ENCODE measurements at places on chromosomes 7 and 10.

DNA sequence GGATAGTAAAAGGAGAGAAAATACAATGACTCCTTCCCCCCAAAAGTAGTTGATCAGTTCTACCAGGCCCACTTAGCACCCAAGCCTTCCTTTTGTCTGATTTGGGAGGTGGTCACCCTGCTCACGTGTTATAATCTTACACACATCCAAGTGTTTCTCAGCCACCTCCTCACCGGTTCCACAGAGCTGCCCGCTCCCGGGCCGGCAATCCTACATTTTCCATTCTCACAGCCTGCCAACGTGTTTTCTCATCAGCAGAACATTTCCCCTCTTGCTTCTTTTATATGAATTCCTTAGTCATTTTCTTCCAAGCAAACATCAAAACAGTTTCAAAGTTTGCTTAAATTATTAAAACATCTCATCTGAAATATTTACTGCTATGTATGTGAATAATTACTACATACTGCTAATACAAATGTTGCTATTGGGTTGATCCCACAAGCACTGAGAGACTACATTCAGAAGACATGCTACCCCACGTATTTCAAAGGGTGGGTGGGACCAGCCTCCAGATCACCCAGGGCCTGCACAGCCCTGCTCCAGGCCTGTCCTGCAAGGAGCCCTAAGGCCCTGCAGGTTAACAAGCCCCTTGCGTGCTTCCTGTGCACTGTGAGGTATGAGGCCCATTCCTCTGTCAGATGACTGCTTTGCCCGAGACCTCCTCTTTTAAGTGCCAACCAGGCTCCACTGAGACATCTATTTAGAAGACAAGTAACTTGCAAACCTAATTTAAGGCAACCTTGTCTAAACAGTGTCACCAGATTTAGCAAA, 75.3 kb downstream of the GRB10 start:
- DNase-seq = no peak

- DNase-seq = no peak
Observed at GRCh38 chr7:14858410-14858809, 44.1 kb downstream of the DGKB start.

- no peak for DNase-seq
Observed at GRCh38 chr10:46254467-46254866, 32.3 kb upstream of the ANTXRL start.

- peak; percentile 14 for DNase-seq
Observed at GRCh38 chr7:143042159-143042789, 9.9 kb upstream of the OR6V1 start.

DNA sequence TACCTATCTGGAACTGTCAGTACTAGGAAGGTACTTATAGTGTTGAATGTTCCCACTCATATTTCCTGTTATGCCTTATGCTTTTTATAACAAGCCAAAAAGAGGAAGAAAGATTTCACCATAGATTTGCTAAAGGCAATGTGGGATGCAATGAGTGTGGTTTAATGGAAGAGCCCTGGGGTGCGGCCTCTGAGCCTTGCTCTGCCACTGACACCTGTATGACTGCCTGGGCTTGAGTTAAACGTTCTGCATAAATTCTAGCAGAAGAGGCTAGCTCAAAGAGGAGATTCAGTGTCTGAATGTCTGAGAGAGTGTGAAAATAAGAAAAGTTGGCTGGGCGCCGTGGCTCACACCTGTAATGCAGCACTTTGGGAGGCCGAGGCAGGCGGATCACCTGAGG, 143.8 kb downstream of the TPST1 start:
- no peak for DNase-seq

GRCh38 chr10:86958901-86959736, 720 bp downstream of the SNCG start:
- DNase-seq = no peak

- no peak for DNase-seq
Observed at GRCh38 chr10:81820418-81820817, 54.6 kb upstream of the NRG3 start.

GRCh38 chr10:32379950-32380551, 33.1 kb upstream of the EPC1 start:
- no peak for DNase-seq

GRCh38 chr10:3836222-3836820, 51.3 kb upstream of the KLF6 start:
- DNase-seq = no peak

GRCh38 chr10:13831711-13832141, 245.0 kb downstream of the PRPF18 start:
- no peak for DNase-seq

DNA sequence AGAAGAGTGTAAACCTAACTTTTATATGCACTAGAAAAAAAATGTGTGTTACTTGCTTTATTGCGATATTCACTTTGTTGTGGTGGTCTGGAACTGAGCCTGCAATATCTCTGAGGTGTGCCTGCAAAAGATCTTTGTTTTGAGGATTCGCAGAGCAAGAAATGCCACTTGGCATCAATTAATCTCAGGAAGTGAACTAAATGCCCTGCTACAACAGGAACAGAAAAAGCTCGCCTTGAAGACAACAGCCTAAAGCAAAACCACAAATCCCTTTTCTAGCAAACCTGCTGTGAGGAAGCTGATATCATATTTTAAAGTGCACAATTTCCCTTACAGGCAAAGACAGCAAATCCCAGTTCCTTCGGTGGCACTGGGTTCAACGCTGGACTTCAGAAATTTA, 675.8 kb downstream of the KCNMA1 start:
- DNase-seq = no peak

DNA sequence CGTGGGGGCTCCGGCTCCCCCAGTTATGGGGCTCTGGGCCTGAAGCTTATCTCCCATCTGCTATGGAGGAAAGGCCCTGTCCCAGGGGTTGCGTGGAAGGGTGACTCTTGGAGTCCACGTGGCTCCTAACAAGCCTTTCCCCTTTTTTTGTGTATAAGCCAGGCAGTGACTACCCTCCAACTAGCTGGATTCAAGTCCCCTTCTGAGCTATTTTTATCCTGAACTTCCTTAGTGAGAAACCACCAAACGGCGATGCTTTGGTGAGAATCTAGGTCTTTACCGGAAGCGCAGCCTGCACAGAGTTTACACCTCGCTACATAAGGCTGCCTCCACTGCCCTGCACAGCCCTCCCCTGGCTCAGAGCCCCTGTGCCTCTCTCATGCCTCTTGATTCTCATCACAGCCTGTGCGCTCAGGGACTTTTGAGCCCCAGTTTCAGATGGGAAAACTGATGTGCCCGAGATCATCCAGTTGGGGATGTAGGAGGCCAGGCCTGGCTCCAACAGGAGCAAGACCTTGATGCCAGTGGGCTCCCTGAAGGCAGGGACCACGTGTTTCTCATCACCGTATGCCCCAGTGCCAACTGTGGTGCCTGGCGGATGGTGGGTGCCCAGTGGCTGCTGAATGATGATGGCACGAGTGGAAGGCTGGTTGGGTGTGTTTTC, 102.3 kb upstream of the PPIF start:
- peak; percentile 49 for DNase-seq

DNA sequence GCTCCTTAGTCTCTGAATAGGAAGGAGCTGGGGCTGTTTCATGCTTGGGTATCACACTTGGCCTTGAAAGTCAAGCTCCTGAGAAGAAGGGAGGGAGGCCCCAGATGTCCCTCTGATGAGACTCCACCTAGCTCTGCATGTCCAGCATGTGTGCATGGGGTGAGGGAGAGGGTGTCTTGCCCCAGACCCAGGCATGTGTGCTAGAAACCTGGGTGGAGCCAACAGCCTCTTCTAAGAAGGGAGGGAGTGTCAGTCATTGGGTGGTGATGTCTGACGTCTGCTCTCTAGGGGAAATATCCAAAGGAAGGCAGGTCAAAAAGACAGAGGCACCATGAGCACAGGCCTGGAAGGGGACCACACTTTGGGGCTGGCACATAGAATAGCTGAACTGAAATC, 159.0 kb downstream of the CDH23 start:
- no peak for DNase-seq

GRCh38 chr7:123682690-123683089, 27.0 kb downstream of the LMOD2 start:
- peak; percentile 68 for DNase-seq

- DNase-seq = no peak
Observed at GRCh38 chr10:116408719-116409118, 18.9 kb upstream of the PNLIPRP3 start.

GRCh38 chr10:62688971-62689700, 115.4 kb upstream of the ADO start:
- DNase-seq = no peak

DNA sequence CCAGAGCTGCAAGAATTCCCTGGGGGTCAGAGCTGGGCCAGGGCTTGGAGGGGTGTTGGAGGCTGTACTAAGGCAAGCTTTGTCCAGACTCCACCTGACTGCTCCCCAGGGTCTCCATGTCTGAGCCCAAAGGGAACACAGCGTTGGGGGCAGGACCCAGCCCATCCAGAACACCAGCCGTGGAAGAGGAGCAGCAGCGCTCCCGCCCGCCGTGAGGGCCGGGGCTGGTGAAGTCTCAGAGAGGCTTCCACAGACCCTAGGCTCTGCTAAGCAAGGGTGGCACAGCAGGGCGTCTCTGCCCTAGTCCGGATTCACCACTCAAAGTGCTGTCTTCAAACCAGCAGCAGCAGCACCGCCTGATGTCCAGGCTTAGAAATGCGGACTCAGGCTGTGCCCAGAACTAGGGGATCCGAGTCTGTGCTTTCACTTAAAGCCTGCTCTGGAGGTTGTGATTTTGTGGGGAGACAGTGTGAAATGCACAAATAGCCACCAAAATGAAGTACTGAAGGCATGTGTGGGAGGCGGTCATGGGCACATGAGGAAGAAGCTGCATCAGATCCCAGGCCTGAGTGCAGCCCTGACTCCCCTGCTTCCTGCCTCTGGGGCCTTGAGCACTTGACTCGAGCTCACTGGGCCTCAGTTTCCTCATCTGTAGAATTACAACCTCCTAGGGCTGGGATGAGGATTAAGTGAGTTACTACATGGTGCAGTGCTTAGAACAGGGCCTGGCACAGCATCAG, 16.6 kb upstream of the AQP1 start:
- DNase-seq = no peak

- no peak for DNase-seq
Observed at GRCh38 chr10:48518986-48519385, 85.9 kb downstream of the ARHGAP22 start.
